ENCODE measurements at places on chromosomes 7 and 10.

GRCh38 chr7:105149827-105150226 is 135.8 kb downstream of the KMT2E start:
- DNase-seq: no peak

- DNase-seq: no peak
These were observed at the start of gene HOXA11 for GRCh38 chr7:27185013-27185853. Gene HOXA11, minus strand, starts transcription at chr7:27185232. Its CDS starts 88 bp downstream, at chr7:27185144.

- no peak for DNase-seq
These were observed 156.7 kb downstream of the ANLN start for GRCh38 chr7:36546331-36546730.

DNA sequence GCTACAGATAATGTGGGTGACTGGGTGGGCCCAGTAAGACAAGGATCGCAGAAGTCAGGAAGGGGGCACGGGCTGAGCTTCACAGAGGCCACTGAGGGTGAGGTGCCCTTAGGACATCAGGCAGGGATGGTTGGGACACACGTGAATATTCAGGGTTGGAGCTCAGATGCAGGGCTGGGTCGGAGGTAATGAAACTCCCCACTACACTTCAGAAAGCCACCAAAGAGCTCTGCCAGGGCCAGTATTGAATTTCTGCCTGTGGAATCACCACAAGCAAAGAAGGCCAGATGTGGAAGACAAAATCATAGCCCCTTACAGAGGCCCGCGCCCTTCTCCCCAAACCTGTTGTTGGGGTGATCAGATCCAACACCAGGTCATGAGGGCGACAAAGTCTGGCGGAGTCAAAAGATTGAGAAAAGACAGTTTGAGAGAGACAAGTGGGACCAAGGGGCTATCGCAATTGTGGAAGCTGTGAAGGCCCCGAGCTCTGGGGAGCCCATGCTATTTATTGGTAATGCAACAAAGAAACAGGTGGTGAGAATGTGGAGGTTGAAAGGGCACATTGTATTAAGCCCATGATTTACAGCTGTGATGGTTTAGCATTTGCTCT is 42.4 kb downstream of the STRA8 start:
- no peak for DNase-seq

DNA sequence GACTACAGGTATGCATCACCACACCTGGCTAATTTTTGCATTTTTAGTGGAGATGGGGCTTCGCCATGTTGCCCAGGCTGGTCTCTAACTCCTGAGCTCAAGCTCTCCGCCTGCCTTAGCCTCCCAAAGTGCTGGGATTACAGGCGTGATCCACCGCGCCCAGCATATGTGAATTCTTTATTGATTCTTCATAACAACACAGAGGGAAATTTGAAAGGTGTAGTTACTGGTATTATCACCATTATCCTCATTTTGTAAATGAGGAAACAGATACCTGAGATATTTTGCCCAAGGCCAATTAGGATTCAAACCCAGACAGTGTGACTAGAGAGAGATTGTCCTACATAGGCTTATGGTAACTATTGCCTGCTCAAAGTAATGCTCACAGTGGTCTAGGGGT is 22.6 kb downstream of the TCF7L2 start:
- DNase-seq: no peak

DNA sequence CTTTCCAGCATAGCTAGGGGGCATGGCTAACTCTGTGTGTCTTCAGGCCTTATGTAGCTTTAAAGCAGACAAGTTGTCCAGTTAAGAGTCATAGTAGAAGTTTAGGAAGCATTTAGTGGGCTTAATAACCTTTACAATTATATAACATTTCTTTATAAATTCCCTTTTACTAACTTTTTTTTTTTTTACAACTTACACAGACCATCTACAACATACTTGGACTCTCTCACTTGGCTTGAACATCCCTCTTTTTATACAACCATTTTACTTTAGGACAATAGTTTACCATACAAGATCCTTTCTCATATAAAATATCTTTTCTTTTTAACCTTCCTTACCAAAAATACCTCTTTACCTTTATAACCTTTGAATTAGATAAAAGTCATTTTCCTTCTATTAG is 26.3 kb downstream of the SP4 start:
- DNase-seq: no peak

- peak; percentile 26 for DNase-seq
These were observed 24.9 kb downstream of the PIK3AP1 start for GRCh38 chr10:96695366-96695765.

DNA sequence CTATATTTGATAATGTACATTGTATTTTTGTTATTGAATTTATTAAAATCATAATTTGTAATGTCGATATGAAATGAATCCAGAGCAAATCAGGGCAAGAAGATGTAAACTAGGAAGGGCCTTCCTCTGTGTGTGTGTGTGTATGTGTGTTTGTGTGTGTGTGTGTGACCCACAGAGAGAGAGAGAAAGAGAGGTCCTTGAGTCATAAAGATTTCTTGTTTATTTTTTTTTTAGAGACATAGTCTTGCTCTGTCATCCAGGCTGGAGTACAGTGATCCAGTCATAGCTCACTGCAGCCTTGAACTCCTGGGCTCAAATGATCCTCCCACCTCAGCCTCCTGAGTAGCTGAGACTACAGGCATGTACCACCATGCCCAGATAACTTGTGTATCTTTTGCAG is 50.7 kb downstream of the INPP5F start:
- no peak for DNase-seq

DNA sequence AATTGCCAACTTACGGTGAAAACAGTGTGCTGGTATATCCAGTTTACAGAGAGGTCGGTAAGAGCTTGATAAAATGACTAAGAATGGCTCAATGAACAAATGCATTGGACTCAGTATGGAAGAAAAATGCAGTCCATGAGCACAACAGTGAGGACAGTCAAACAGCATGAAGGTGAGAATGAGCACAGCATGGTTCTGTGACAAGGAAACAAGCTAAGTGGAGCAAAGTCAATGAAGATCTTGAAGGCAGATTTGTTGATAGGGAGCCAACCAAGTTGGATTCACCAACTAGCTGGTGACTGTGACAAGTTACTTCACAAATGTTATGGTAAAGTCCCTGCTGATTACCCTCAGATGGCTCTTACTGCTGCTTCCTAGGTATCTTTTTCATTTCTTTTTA is 75.9 kb downstream of the SHOC2 start:
- no peak for DNase-seq

DNA sequence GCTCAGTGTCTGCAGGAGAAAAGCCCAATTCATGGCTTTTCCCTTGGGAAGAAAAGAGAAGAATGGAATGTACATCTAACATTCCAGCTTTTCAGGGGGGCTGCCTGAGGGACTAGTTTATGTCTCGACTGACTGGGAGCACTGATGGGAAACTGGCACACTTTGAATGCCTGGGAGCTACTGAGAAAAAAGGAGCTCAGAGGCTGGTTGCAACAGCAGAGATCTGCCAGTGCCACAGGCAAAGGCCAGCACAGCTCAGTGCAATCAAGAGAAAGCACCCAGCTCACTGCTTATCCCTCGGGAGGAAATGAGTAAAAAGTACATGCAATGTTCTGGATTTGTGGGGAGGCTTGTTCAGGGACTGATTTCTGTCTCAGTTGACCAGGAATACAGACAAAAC is 226.2 kb downstream of the COBL start:
- DNase-seq: no peak

DNA sequence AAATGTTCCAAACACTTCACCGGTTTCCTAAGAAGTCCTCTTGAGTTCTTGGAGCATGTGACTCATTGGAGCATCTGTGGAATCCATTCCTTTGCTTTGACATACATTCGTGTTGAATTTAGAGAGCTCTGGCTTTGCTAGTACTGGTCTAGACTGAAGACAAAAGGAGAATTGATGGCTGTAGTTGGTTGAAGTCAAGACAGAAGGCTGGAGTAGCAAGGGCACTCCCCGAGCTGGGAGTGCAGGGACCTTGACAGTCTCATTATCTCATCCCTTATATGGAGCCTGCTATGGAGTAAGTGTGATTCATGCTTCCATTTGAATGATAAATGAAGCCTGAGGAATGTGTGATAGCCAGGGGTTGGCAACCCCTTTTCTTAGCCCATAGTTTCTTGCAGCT is 1249.1 kb downstream of the TYW1 start:
- DNase-seq: no peak

GRCh38 chr7:131681961-131682360 is 125.5 kb upstream of the PODXL start:
- DNase-seq: no peak

- no peak for DNase-seq
These were observed 44.9 kb downstream of the PON1 start for GRCh38 chr7:95279417-95279816.

GRCh38 chr7:35550831-35551230 is 144.1 kb downstream of the HERPUD2 start:
- no peak for DNase-seq

GRCh38 chr7:106592282-106593027 is 68.5 kb downstream of the CCDC71L start:
- DNase-seq: no peak

GRCh38 chr10:69515699-69516259 is 57.4 kb downstream of the NEUROG3 start:
- peak; percentile 85 for DNase-seq

DNA sequence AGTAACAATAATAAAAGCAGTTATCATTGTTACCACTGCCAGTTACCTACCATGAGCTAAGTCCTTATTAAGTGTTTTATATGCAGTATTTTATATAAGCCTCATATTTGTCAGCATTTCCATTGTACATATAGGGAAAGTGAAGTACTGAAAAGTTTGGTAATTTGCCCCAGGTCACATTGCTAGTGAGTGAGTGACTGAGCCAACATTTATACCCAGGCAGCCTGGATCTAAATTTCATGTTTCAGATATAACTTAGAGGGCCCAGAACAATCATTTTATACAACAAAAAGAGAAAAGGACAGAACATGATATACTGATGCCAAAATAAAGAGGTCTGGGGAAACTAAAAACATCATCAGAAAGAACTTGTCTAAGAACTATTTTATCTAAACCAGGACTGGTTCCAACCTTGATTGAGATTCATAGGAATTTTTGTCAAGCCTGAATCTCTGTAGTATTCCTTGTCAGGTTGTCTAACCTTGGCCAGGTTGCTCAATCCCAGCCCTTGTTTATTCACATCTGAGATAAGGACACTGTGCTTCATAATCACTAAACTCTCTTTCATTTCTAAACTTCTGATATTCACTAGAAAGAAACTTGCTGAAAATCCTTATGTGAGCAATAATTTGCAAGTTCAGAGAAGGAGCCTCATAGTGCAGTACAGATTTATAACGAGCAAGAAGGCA is 308.2 kb downstream of the IPMK start:
- DNase-seq: no peak

DNA sequence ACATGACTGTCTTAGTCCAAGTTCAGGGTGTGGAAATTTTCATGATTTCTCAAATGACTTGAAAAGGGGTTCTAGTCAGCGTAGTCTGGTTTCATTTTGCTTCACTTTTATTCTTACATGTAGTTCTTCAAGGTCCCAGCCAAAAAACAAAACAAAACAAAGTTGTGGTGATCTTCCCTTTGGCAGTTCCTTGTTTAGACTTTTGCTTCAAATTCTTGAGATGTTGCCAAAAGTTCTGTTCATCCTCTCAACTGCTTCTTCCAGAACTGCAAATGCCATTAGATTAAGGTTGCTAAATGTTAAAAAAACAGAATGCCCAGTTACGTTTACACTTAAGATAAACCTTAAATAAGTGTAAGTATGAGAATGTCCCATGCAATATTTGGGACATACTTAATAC is 370.8 kb upstream of the LRRTM3 start:
- DNase-seq: no peak

DNA sequence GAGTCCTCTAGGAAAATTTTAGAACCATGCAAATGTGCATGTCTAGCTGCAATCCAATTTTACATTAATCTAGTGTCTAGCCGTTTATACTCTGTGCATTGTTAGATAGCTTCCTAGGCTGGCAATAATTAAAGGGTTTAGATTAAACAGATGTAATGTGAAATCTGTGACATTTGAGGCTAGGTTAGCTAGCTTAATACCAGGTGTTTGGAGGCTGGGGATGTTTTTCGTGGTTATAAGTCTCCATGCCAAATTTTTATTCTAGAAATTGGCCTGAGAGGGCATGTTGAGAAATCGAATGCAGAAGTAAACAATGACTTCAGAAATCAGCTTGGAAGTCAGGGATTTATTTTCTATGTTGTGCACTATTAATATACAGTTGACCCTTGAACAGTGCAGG is 94.2 kb downstream of the ST7 start:
- DNase-seq: no peak

GRCh38 chr10:73601486-73601921 is 10.4 kb upstream of the USP54 start:
- DNase-seq: no peak

GRCh38 chr10:71432956-71433767 is 36.4 kb downstream of the CDH23 start:
- DNase-seq: no peak

- peak; percentile 17 for DNase-seq
These were observed 140.4 kb downstream of the NRBF2 start for GRCh38 chr10:63273577-63273976.

- no peak for DNase-seq
These were observed 3.2 kb upstream of the LYZL1 start for GRCh38 chr10:29285624-29286051.

DNA sequence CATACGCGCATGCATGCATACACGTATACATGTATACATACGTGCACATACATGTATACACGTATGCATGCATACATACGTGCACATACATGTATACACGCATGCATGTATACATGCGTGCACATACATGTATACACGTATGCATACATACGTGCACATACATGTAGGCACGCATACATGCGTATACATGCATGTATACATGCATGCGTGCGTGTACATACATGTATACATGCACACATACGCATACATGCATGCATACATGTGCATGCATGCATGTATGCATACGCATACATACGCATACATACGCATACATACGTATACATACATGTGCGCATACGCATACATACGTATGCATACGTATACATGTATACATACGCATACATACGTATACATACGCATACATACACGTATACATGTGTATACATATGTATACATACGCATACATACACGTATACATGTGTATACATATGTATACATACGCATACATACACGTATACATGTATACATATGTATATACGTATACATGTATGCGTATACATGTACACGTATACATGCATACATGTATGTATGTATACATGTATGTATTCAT is 19.0 kb upstream of the MTURN start:
- no peak for DNase-seq

DNA sequence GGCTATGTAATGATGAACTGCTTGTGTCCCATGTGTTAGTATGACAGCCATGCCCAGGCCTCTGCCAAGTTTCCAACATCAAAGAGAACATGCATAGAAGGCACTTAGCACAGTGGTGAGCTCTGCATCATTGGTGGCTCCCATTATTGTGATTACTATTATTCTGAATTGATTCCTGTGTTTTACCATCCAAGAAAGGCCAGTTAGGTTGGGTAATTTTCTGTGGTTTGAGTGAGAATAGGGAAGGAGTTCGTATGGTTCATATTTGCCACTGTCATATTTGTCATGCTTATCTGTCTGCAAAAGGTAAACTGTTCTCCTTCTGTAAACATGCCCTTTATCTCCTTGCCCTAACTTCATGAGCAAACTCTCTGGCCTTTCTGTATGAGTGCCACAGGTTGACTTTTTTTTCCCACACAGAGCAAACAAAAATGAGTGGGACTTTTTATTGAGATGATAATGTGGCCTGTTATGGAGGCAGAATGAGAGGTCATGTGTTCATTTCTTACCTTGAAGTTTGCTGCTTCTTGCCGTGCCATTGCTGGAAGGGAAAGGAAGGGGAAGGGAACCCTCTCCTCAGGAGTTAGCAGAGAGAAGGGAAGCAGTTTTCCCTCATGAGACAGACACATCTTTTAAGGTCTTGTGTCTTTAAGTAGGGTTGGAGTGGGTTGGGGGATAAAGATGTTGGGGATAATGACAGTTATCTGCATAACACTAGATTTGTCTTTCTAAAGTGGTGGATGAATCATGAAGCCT is 301.9 kb downstream of the LRMDA start:
- no peak for DNase-seq

GRCh38 chr7:28481091-28481926 is 69.0 kb downstream of the CREB5 start:
- DNase-seq: no peak
